ENCODE measurements at places on chromosomes 2 and 18.
A peak's percentile ranks its signal among the peaks of the same experiment; 100 is the strongest.

GRCh38 chr2:197247083-197247482, 63.5 kb downstream of the ANKRD44 start:
- no peak for DNase-seq

GRCh38 chr2:64876137-64876647, 113.0 kb upstream of the SLC1A4 start:
- DNase-seq: no peak

DNA sequence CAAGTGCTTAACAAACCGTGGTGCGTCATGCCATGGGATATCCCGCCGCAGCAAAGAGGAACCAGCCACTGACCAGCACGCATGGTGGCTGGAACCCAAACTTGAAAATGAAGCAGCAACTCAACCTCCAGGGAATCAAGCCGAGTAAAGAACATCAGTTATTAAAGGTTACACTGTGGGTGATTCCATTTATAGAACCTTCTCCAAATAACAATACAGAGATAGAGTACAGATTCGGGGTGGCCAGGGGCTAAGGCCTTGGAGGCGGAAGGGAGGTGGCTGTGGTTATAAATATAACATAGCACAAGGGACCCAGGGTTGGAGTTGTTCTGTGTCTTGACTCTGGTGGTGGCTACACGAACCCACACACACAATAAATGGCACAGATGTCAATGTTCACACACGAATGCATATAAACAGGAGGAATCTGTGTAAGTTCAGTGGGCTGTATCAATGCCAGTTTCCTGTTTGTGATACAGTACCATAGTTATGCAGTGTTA, 123.1 kb downstream of the EIPR1 start:
- DNase-seq: no peak

- no peak for DNase-seq
Measured at GRCh38 chr2:162243715-162244114, 470 bp upstream of the FAP start.

DNA sequence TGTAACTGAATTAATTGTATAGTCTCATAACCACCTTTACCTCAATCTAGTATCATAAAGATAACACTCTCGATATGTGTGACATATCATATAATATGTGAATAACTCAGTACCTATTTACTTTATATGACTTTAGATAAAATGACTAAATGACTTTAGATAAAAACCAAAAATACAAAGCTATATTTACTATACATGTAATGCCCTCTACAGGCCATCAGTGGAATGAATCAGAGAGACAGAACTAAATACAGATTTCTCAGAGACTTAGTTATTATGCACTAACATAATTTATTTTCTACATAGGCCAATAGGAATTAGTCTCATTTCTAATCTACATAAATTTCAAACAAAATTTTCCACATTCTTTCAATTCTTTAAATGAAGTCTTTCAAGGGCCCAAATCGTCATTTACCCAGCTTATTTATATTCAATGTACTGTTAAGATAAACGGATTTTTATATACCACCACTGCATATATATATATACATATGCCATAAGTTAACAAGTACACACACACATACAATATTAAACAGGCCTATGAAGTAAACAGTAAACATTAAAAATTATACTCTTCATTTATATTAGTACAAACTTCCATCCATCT, 219.9 kb downstream of the EXOC6B start:
- DNase-seq: no peak

DNA sequence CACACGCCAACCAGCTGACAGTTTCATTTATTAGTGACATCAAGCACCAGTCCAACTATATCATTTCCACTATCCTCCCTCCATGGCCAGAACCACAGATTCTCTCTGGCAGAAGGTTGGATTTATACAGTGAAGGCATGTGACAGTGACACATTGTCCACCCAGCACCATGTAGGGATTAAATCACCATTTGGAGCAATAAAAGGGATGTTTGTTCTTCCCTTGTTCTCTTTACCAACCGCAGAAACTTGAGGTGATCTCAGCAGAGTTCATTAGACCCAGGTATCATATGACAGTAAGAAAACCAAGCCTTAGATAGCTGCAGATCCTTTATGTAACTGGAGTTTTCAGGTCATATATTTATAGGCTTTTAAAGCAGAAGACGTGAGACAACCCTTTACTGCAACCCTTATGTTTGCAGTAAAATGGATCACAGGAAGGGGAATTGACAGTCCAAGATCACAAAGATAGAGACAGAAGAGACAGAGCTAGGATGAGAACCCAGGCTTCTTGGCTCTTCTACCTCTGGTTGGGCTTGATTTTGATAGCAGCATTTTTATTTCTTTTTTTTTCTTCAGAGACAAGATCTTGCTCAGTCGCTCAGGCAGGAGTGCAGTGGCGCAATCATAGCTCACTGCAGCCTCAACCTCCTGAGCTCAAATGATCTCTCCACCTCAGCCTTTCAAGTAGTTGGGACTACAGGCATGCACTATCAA, 80.1 kb downstream of the XDH start:
- DNase-seq: no peak

GRCh38 chr18:36316246-36316645, 18.7 kb downstream of the FHOD3 start:
- DNase-seq: no peak

DNA sequence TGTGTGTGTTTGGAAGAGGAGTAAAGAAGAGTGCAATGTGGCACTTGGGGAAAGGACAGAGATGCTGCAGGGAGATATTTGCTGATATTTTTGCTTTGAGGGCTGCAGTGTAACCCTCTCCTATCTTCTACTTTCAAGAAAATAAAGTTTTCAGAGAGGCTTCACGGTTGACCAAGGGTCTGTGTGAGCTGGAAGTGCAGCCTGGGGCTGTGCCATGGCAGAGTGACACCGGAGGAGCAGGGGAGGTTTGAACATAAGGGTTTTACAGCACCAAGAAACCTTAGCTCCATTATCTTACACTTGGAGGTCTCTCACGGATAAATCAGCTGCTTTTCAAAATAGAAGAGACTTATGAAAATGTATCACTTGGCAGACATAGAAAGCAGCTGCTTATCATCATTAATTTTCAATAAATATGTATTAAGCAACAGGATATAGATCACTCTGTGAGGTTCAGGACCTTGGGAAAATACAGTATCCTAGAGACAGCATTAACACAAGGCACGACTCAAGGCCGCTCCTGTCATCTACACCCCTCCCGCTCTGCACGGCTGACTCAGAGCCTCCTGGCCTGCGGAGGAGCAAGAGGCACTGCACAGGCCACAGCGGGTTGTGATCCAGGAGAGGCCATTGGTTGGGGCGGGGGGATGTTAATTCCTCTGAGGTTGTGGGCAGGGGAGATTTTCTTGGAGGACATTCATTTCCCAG, 127.8 kb downstream of the COPS8 start:
- DNase-seq: no peak

- DNase-seq: no peak
Measured at GRCh38 chr18:21701621-21702020, 3.0 kb downstream of the ABHD3 start.

GRCh38 chr18:35189510-35189909, 51.3 kb upstream of the ZNF397 start:
- DNase-seq: no peak

GRCh38 chr2:162492225-162492624, 148.3 kb downstream of the GCA start:
- no peak for DNase-seq

GRCh38 chr2:195562570-195563566, 94.2 kb upstream of the SLC39A10 start:
- no peak for DNase-seq

GRCh38 chr18:59900222-59901128, 679 bp downstream of the PMAIP1 start:
- peak; percentile 49 for DNase-seq

DNA sequence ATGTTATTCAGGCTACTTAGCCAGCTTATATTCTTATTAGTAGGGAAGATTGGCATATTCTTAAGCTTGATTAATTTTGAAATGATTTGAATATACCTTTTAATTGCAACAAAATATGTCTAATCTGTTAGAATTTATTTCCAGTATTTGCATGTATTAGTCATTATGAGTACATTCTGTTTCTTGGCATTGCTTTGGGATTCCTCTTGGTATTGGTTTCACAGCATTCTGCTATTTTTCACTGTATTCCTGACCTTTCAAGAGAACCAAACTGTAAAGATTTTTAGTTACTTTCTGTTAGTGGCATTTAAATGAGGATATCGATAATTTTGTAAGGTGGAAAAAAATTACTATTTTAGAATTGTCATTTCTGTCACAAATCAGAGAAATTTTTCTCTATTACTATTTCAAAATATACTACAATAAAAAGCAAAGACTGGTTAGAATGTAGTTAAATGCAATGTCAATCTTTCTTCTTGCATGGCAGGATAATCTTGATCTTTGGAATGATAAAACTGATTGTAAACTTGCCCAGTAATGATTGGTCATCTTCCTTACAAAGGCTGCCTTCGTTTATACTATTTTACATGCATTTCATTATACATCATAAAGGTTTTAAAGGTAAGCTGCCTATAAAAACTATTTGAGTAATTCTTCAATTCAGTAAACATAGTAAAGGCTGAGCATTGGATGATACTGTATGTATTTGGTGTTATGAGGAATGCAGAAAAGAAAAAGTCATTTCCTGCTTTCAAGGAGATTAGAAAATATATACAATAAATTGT, 86.1 kb downstream of the SLC4A10 start:
- DNase-seq: no peak

DNA sequence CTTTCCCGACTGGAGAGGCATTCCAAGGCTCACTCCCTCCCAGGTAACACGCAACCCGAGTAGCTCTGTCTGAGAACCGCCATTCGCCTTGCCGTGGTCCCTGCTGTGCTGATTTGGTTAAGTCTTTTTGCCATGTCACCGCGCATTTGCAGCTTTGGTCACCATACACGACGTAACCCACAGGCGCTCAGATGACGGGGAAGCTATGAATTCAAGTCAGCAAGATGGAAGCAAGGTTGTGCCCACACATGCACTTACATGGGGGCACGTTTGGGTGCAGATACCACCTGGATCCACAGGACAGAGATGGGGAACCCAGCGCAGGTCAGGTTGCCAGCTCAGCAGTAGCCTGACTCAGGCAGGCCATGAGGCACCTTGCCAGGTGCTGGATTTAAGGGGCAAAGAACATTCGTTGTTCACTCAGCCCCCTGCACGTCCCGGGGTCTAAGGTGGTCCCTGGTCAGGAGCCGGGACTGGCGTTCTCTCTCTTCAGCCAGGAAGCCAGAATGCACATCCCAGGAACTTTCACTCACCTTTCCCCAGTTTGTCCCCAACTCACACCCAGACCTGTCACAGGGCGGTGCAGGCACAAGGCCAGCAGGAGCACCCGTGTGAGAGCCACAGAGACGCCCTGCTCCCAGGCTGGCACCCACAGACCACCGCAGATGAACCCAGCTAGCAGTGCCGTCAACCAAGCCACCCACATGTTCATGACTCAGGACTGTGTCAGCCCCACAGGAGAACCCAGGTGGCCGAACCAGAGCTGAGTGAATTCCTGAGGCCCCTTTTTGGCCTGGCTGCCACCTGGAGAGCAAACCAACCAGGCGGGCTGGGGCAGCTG, 19.9 kb downstream of the SNED1 start:
- DNase-seq: no peak

DNA sequence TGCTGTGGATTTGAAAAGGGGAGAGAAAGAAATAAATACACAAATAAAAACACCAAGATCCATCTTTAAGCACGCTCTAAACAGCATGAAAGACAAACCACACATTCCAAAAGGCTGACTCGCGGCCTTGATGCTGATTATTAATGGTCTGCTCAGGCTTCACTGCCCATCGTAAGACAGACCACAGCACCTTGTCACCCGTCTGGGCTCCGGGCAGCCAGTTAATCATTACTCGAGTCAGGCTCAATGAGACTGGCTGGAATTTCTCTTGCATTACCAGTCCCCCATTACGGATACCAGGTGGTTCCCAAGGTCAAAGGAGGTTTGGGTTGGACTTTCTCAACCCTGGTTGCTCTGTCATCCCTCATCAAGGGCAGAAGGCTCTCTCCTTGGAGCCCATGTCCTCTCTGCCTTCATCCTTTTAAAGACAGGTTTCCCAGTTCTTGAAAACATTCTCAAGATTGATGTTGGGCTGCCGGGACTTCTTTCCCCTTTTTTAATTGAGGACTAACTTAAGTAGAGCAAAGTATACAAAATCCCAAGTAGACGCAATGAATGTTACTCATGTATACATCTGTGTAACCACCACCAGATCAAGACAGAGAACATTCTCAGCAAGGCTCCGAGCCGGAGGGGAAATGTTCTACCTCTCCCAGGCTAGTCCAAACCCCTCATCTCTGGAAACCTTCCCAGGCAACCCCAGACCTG, 8.1 kb downstream of the SMAD7 start:
- no peak for DNase-seq

DNA sequence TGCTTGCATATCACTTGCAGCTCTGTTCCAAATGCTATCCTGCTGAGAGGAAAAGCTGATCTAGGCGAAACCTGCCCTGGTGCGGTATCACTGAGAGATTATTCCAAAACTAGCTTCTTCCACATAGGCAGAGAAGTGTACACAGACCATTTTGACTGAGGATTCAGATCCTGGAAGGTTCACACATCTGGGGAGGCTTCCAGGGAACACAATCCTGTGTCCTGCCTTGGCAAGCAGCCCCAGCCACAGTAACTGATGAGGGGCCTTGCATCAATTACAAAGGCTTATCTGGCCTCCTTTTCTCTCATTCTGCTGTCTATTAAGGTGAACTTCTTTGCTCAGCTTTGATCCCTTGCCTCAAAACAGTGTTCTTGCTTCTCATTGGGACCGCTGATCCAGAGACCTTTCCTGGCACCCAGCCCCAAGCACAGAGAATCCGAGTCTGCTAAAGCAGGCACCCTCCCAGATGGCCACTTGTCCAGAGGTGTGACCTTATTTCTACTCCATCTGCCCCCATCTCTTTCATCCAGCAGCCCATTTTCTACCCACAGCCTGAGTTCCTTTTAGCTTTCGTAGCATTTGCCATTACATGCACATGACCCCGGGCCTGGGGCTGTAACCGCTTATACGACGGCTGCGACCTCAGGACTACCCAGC, 52.3 kb upstream of the ZFP36L2 start:
- DNase-seq: no peak

DNA sequence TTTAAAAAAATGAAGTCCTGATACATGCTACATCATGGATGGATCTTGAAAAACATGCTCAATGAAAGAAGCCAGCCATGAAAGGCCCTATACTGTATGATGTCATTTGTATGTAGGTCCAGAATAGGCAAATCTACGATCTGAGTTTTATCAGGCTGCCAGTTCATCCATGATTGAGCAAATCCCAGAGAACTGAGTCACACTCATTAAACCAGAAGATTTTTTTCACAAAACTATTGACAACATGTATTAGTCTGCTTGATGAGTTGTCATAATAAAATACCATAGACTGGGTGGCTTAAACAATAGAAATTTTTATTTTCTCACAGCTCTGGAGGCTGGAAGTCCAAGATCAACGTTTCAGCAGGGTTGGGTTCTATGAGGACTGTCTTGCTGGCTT, 130.7 kb downstream of the MREG start:
- no peak for DNase-seq

DNA sequence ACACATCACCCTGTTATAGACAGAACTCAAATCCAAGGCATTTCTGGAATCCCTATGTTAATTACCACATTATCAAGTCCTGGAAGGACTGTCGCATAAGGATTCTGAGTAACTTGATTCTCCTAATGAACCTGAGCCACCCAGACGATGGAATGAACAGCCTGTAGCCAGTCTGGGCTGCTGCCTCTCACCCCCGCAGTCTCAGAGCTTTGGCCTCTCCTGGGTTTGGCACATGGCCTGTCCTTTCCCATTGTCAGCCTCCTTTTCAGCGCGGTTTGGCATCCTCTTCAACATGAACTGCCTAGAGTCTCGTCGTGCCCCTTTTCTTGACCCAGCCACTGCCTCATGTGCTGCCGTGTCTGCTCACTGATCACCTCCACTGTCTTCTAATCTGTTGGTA, 147.6 kb downstream of the SLC8A1 start:
- DNase-seq: no peak
